ENCODE measurements at places on chromosomes 5 and 9.

DNA sequence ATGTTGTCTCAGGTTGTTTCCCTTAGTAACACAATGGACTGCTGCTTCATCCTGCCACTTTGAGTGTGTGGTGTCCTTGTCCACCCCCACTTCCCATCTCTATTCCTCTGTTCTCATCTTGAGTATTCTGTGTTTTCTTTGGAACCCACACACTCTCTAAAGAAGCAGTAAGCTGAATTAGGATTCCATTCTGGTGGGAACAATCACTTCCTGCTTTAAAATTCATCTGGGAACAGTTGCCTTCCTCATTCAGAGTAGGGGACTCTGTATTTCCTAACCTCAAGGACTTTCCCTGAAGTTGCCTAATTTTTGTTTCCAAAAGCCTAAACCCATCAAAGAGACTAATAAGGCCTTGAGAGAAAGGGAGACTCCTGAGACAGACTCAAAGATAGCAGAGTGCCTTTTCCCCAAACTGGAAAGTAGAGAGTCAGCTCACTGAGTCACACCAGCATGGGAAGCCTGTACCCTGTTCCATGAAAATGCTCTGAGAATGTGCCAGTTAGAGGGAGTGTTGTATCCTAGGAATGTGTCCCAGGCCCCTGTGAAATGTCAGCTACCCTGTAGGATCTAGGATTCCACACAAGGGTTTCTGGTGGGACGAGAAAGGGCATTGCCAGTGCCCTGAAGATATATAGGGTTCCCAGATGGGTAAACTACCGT, 63.6 kb downstream of the CCDC192 start:
- DNase-seq = no peak

DNA sequence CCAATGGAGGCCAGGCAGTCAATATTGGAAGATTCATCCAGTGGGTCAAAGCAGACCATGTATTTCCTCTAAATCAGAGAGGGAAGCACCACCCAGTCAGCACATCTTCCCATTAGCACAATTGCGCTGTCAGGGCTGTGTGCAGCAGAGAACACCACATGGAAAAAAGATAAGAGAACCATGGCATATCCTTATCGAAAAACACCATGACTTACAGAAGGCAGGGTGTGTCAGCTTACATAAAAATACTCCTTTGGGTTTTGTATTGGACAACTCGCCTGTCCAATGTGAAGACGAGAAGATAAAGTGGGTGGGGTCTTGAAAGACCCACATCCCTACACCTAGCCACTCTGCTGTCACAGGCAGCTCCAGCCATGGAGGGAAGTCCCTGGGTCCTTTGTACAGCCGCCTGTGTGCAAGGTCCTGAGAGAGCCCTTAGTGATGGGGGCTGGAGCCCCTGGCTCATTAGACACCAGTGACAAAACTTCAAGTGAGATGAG, 71.9 kb upstream of the SPATA31E1 start:
- DNase-seq = no peak

DNA sequence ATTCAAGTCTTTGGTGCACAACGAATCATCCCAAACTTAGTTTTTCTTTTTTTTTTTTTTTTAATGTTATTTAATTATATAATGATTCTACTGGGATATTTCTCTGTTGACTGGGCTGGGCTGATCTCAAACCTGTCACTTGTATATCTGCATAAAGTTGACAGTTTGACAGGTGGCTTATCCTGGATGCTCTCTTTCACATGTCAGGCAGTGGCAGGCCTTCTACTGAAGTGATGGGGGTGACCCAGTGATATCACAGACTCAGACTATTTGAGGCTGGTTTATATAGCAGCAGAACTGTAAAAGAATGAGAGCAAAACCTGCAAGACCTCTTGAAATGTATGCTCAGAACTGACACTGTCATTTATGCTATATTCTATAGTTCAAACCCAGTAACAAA, 1813.5 kb upstream of the CDH6 start:
- DNase-seq = no peak

GRCh38 chr9:75532233-75533050, 358.0 kb upstream of the PCSK5 start:
- DNase-seq = no peak

DNA sequence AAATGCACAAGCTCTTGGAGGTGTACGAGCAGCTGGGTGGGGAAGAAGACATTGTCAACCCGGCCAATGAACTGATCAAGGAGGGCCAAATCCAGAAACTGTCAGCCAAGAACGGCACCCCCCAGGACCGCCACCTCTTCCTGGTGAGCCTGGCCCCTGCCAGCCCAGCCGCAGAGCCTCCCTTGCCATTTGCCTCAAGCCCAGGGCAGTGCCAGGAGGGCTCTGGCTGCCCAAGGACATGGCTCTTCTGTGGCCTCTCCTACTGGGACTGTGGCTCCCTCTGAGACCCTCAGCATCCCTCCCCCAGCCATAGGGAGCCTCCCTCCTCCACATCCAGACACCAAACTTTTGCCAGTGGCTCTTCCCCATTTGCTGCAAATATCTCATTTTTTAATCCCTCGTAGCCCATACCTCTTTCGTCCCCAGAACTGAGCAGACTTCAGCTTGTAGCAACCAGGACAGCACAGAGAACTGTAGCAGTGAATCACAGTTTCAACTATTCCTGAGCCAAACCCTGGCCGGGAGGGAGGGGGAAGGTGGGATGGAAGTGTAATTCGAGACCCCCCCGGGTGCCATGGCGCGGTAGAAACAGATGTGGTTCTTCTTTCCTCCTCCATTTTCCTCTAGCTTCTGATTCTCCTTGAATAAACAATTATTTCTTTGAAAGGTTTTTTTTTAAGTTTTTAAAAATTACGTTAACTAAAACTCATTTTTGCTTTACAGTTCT, 44.5 kb upstream of the SUSD3 start:
- DNase-seq = no peak

- DNase-seq = peak; percentile 10
Observed at GRCh38 chr9:83583151-83584014, 39.6 kb upstream of the IDNK start.

DNA sequence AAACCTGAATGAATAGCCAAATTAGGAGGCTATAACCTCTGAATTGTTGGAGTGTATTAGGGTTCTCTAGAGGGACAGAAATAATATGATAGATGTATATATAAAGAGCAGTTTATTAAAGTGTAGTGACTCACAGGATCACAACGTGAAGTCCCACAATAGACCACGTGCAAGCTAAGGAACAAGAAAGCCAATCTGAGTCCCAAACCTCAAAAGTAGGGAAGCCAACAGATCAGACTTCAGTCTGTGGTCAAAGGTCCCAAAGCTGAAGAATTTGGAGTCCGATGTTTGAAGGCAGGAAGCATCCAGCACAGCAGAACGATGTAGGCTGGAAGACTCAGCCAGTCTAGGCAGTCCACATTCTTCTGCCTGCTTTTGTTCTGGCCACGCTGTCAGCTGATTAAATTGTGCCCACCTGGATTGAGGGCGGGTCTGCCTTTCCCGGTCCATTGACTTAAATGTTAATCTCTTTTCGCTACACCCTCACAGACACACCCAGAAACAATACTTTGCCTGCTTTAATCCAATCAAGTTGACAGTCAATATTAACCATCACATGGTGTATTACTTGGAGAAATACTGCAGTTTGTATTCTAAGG, 550.6 kb downstream of the CDH10 start:
- no peak for DNase-seq

DNA sequence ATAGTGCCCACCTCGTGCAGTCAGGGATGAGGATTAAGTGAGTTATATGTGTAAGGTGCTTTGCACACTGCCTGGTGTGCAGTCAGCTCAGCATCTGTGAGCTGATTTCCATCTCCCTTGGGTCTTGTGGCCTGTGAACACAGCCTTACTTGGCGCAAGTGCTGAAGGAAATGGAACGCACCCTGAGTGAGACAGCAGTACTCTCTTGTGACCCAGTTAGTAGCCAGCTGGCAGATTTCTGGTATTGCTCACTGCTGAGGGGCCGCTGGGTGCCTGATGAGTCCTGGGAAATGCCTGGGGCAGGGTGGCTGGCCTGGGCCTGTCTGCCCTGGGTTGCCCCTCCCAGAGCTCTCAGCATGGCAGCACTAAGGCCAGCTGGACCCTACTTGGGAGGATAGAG, 90.9 kb upstream of the BOD1 start:
- no peak for DNase-seq

GRCh38 chr5:133531594-133531993, 80.7 kb downstream of the FSTL4 start:
- no peak for DNase-seq

- DNase-seq = no peak
Observed at GRCh38 chr5:180522330-180522729, 28.2 kb downstream of the CNOT6 start.

GRCh38 chr5:74056789-74057164, 430.8 kb downstream of the ARHGEF28 start:
- DNase-seq = no peak

- DNase-seq = no peak
Observed at GRCh38 chr5:179680780-179681401, at the start of gene CBY3. TSS of gene CBY3 (minus strand) at chr5:179681034. CDS start at chr5:179680918, 116 bp downstream.

GRCh38 chr9:128099231-128099931, 28.1 kb downstream of the PTGES2 start:
- DNase-seq = no peak

GRCh38 chr5:160354666-160355065, 15.8 kb downstream of the C1QTNF2 start:
- no peak for DNase-seq

GRCh38 chr5:157689942-157690689, 18.8 kb downstream of the C5orf52 start:
- peak; percentile 50 for DNase-seq

DNA sequence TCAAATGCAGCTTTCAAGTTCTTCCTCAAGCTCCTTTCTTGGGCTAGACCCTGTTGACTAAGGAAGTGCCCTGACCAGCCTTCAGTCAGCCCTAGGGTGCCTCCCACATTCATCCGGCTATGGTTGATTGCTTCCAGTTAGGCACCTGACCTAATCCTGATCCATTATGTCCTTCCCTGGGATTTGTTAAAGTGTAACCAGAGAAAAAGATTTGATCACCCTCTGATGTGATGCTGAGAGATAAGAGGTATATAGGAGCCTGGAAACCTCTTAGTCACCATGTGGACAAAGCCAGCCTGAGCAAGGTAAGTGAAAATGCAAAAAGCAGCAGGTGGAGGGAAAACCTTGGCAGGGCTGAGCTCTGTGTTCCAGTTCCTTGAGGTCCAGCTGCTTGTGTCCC, 178.8 kb upstream of the ERCC6L2 start:
- no peak for DNase-seq

GRCh38 chr5:32880796-32881195, 169.7 kb downstream of the NPR3 start:
- no peak for DNase-seq

GRCh38 chr9:134889386-134890154, 9.0 kb downstream of the FCN2 start:
- DNase-seq = no peak

GRCh38 chr9:125755340-125755739, 8.2 kb downstream of the PBX3 start:
- no peak for DNase-seq

GRCh38 chr5:501105-501830, 23.0 kb downstream of the SLC9A3 start:
- no peak for DNase-seq

- DNase-seq = no peak
Observed at GRCh38 chr5:125583321-125584139, 837.1 kb upstream of the ZNF608 start.

DNA sequence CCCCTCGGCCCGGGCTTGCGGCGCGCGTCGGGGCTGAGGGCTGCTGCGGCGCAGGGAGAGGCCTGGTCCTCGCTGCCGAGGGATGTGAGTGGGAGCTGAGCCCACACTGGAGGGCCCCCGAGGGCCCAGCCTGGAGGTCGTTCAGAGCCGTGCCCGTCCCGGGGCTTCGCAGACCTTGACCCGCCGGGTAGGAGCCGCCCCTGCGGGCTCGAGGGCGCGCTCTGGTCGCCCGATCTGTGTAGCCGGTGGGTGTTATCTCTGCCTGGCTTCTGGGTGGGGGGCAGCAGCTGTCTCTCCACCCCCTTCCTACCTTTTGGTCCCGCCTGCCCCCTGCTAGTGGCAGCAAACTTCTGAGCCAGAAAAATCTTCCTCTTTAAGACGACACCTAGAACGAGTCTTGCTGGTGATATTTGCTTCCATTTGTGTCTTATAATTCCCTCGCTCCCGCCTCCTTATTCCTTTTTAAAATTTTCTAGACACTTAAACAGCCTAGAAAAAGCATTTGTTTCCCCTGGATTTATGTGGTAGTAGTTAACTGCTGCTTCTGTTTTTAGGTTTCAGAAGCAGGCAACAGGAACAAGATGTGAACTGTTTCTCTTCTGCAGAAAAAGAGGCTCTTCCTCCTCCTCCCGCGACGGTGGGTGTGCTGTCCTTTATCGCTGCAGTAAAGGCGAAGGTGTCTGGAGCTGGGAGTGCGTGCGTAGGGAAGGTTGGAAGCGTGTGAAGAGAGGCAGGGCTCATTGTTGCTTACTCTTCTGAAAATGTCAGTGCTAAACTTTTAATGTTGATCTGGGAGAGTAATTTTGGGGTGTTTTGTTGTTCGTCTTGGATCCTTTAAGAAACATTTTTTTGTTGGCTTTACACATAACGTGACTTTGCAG, 554 bp downstream of the JAK2 start:
- peak; percentile 37 for DNase-seq

- DNase-seq = no peak
Observed at GRCh38 chr9:81289622-81290021, 399.7 kb downstream of the TLE1 start.

DNA sequence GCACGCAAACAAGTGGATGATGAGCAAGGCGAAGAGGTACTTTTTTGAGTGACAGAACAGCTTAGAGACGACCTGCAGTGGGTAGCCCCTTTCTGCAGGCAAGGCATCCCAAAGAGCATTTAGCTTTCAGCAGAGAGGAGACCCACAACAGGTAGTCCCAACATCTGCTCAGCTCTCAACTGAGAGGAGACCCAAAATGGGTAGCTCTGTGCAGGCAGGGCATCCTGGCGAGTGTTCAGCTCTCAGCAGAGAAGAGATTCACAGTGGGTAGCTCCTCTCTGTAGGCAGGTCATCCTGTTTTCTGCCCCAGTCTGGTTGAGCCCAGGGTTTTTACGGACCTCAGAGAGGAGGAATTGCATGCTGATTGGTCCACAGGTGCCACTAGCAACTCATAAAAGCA, 2396.1 kb upstream of the C9orf72 start:
- DNase-seq = no peak

DNA sequence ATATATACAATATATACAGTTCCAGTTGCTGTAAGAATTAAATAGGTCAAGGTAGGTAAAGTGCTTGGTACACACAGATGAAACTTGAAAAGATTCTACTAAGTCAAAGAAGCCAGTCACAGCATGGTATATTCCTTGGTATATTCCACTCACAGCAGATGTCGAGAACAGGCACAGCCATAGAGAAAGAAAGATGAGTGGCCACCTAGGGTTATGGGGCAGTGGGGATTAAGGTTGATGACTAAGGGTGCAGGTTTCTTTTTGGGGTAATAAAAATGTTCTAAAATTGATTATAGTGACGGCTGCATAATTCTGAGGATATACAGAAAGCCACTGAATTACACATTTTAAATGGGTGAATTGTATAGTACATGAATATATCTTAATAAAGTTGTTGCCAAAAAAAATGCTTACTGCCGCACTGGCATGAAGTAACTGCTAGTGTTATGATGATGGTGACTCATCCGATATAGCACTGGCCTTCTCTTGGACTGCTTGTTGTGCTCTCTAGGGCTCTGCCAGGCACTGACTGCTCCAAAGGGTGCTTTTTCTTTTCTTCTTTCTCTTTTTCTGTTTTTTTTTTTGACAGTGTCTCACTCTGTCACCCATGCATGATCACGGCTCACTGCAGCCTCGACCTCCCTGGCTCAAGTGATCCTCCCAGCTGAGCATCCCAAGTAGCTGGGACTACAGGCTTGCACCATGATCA, 23.5 kb downstream of the TBC1D2 start:
- DNase-seq = no peak
